ENCODE measurements at places on chromosomes 4 and X.

DNA sequence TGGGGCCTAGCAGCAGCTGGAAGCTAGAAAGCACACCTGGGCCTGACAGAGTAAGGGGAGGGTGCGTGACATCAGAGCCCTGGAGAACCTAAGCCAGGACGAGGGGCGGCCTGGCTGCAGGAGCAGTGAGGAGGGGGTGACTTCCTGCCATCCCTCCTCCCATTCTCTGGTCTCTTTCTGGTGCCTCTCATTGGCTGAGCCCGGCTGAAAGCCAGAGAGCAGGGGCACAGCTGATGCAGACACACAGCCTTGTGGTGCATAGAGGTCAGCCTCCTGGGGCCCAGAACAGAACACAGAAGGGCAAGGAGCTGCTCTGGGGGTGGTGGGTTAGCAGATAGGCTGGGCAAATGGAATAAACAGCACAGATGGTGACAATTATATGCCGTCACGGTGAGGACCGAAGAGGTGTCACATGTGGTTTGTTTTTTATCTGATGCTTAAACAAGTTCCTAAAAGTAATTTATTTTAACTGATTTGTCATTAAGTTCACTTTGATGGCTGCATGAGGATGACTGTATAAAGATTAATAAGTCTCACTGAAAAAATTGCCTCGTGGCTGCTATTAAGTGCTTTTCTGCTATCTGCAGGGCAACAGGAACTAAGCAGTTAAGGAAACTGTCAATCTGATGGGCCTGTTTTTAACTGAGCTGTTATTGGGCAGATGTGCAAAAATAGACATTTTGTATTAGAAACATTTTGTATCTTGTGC is 102.0 kb downstream of the FNIP2 start:
- DNase-seq = no peak

DNA sequence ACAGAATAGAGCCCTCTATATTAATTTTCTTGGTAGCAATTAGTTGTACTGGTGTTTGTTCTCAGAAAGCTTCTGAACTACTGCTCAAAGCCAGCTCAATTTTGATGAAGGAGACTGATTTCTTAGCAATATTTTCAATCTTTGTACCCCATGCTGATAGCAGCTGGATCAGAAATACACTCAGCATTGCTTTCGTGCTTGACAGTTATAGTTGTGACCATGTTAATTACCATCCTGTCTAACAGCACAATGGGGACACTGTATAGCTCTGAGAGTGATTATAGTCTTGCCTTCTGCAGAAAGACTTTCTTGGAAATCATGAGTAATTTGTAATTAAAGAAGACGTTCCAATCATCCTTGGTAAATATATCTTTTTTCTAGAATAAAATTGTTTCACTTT is 79.7 kb upstream of the GNPDA2 start:
- no peak for DNase-seq

GRCh38 chr4:77415689-77416088 is 189.9 kb upstream of the CXCL13 start:
- DNase-seq = no peak

DNA sequence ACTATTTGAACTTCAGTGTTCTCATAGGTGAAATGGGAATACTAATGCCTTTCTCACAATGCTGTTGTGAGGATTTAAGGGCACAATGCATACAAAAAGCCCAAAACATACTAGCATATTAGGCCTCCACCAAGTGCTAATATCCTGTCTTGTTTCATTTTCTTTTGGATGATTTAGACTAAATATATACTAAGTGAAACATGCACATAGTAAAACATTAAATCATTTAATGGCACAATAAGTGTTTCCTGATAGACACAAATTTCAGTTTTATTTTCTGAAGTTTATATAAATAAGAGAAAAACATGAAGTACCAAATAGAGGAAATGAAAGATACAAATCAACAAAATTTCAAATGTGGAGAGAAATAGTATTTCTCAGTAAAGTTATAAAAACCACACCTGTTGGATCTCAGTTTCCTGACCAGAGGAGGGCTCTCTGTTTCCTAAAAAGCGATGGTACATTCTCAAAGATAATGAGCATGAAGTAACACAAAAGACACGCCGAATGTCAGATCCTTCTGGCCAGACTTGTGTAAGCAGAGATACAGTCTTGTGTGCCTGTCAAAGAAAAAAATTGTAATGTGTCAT is 25.1 kb downstream of the DDX60 start:
- no peak for DNase-seq

DNA sequence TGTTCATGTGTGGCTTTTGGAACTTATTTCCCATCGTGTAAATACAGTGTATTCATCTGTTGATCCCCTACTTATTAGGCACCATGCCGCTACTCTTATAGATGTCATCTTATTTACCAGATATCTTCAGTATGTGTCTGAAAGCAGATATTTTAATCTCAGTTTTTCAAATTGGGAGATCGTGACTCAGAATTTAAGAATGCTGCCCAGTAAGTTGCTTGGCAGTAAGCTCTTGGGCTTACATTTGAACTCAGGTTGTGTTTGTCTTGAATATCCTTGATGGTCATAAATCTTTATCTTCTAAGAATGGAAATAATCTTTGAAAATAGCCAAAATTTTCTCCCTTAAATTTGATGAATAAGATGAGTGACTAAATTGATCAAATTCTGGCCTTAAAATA is 45.9 kb upstream of the RPA4 start:
- no peak for DNase-seq

- DNase-seq = no peak
Observed at GRCh38 chrX:119809185-119809666, 17.8 kb upstream of the RPL39 start.

GRCh38 chrX:51824061-51824460 is 69.4 kb upstream of the MAGED1 start:
- DNase-seq = no peak

GRCh38 chrX:116321711-116322110 is 114.7 kb upstream of the SLC6A14 start:
- DNase-seq = no peak

GRCh38 chr4:61200187-61200915 is at the start of gene ADGRL3:
ADGRL3 (plus strand) TSS chr4:61200326.
- DNase-seq = no peak

GRCh38 chr4:29467044-29467717 is 1253.0 kb upstream of the PCDH7 start:
- DNase-seq = no peak

- DNase-seq = no peak
Observed at GRCh38 chr4:138509346-138509745, 267.2 kb upstream of the SLC7A11 start.

DNA sequence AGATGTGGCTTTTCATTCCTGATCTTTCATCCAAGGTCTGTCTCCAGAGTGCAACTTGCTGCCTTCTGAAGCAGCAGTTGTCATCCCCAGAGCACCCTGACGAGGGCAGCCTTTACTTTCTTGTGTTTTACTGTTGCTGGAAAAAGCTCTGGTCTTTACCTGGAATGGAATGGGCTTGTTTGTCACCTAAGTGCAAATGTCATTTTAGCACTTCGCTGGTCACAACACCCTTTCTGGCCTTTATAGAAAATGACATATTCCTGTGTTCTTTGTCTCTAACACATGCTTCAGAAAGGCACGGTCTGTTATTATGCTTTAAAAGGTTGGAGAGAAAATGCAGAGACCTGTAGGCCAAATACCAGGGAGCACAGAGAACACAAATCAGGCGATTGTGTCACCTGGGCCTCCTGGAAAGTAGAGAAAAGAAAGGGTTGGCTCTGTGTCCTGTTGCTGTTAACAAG is 332.7 kb upstream of the IGFBP7 start:
- no peak for DNase-seq

DNA sequence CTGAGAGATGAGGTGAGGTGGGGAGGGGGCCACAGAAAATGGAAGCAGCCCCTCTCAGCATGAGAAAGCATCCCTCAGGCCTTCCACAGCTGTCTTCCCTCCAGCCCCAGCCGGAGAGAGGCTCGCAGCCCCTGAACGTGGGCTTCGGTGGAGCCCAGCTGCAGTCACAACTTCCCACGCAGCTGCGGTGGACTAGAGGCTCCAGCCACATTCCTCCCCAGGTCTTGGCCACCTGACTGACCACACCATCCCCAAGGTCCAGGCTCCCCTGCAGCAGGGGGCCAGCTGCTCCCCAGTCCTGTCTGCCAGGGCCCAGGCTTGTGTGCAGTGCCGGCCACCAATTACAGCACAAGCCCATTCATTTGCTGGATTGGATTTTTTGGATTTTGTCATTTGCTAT is 212.3 kb upstream of the BCOR start:
- DNase-seq = no peak

Data from stimulated activated CD8-positive, alpha-beta memory T cell treated with anti-CD3 and anti-CD28 coated beads, Interleukin-4, amount 100 ng/mL, for 1 hour (primary cell).